Bone marrow (tissue), 2 donors: ENCODE measurements at places on chromosomes 4 and X.
A peak's percentile ranks its signal among the peaks of the same experiment; 100 is the strongest.

DNA sequence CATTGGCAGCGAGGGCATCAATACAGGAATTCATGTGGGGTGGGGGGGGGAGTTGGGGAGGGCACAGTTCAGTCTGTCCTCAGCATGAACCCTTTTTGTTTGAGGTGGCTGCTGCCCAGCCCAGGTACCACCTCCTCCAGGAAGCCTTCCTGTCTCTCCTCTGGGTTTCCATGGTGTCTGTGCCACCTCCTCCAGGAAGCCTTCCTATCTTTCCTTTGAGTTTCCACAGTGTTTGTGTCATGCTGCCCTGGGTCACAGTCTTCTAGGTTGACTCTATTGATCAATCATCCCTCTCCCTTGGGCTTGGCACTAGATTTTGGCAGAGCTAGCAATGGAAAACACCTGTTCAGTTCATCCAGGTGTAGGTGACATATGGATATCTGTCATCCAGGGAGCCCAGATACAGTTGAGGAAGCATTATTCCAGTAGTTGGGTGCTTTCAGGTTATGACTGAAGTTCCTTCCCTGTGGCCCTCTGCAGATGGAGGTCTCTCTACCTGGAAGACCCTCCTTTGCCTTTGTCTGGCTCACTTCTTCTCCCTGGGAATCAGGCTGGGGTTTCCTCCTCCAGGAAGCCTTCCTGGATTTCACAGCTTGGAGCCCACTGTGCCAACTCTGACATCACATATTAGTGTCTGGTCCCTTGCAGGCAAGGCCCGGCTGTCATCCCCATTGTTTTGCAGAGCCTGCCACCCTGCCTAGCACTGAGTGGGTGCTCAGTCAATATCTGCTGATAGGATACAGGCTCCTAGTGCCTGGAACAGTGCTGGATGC, 96.6 kb downstream of the SORCS2 start:
- DNase-seq = no peak

DNA sequence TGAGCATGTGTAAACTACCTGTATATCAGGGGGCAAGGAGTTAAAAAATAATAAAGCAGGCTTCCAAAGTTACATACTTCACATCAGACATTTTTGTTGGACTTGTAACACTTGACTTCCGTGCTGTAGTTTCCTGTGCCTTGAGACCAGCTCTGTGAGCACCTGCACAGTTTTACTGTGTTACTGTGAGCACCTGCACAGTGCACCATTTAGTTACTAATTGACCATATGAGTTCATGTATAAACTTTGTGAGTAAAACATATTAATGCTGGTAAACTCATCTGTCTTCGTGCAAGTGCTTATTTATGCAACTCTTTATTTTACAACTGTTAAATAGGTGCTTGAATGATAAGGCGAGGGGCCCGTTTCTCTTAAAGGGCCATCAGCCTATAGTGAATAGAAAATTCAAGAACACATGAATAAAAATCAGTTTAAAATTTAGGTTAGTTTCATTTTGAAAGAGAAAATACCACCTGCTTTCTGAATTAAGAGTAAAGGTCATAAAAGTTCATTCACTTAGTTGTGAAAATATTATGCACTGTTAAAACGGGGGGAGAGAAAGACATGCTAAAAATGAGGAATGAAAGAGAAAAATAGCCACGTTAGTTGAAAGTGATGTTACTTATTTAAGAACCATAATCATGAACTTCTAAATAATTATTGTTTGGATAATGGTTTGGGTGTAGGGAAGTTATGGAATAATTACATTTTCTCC, 42.4 kb downstream of the USP9X start:
- DNase-seq = no peak

- no peak for DNase-seq
These were observed 45.1 kb downstream of the CHM start for GRCh38 chrX:86002076-86002896.

DNA sequence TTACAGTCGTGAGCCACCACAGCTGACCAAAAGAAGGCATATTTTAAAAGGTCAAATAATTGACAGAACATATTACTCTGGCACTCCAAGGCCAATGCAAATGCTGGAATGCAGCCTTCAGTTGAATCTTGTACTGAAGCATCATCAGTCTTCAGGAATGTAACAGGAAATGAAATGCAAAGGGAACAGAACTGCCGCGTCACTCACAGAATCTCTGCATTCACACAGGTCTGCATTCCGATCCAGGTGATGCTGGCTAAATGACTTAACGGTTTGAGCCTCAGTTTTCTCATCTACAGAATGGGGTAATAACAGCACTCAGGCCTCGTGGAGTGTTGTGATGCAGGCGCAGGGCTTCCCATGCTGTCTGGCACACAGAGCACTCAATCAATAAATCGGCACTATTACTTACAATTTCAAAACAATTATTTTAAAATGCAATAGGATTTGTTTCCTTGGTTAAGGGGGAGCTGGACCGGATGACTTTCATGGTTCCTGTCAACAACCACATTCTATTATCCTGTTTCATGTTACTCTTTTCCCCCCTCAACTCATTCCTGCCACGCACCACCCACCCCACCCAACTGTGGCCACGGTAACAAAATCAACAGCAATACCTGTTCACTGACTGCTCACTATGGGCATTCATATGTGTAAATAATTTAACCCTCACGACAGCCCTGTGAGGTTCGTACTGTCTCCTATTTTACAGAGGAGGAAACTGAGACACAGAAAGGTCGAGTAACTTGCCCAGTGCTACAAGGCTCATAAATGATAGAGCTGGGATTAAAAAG, 32.4 kb downstream of the IGFBP7 start:
- DNase-seq = no peak

GRCh38 chrX:97446298-97446882, 562.7 kb downstream of the RPA4 start:
- no peak for DNase-seq

DNA sequence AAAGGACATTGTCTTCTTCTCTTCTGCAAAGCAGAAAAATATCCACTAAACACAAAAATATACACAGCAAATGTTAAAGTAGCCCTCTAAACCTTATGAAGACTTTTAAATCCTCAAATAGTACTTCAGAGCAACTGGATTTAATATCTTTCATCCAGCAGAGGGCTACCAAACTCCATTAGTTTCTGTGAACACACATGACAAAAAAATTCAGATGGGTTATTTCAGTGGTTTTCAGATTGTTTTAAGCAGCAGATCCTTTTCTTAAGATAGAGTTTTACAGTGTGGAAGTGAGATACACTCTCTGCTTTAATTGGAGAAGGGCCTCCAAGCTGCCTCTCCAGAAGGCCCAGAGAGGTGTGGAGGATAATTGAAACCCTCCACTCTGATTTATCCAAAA, 56.7 kb downstream of the ANK2 start:
- DNase-seq = no peak

GRCh38 chr4:112403101-112403945, 106.2 kb downstream of the ALPK1 start:
- no peak for DNase-seq

DNA sequence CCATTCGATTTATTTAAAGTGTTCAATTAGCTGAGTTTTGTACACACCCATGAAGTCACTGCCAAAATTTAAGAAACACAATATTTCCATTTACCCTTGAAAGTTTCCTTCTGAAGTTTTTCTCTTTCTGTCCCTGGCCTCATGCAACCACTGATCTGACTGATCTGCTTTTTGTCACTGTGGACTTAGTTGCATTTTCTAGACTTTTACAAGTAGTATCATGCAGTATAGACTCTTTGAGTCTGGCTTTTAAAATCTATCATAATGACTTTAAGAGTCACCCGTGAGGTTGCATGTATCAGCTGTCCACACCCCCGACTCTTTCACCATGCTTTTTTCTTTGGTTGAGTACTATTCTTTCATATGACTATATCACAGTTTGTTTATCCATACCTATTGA, 29.0 kb upstream of the PDLIM3 start:
- no peak for DNase-seq

DNA sequence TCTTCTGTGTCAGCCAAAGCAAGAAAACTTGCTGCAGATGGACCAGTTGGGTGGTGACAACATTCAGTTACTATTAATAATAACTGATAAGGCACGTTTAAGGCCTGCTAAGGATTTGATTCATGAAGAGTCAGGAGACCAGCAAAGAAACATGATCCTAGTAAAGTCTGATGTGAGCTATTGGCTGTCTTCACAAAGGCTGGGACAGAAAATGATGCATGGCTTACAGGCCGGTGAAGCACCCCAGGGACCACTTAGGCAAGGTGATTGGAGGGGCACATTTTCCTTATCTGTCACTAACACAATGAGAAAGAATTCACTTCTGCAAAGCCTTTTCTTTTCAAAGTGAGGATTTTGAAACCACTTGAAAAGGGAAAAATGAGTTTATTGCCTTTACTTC, 65.4 kb upstream of the TRPC3 start:
- no peak for DNase-seq

- DNase-seq = no peak
These were observed 29.2 kb upstream of the CTSO start for GRCh38 chr4:155982736-155983385.

DNA sequence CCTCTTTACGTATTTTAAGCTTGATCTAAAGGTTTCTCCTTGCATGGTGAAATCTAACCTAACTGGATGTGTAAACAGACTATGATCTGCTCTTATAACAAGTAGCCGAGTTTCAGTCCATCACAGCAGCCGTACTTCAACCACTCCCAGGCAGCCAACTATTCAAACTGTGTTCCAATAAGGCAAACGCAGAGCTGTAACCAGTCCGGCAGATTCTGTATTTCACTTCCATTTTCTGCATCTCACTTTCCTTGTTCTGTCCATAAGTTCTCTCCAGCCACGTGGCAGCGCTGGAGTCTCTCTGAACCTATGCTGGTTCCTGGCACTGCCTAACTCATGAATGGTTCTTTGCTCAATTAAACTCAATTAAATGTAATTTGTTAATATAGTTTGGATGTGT, 132.6 kb downstream of the FHDC1 start:
- DNase-seq = no peak

DNA sequence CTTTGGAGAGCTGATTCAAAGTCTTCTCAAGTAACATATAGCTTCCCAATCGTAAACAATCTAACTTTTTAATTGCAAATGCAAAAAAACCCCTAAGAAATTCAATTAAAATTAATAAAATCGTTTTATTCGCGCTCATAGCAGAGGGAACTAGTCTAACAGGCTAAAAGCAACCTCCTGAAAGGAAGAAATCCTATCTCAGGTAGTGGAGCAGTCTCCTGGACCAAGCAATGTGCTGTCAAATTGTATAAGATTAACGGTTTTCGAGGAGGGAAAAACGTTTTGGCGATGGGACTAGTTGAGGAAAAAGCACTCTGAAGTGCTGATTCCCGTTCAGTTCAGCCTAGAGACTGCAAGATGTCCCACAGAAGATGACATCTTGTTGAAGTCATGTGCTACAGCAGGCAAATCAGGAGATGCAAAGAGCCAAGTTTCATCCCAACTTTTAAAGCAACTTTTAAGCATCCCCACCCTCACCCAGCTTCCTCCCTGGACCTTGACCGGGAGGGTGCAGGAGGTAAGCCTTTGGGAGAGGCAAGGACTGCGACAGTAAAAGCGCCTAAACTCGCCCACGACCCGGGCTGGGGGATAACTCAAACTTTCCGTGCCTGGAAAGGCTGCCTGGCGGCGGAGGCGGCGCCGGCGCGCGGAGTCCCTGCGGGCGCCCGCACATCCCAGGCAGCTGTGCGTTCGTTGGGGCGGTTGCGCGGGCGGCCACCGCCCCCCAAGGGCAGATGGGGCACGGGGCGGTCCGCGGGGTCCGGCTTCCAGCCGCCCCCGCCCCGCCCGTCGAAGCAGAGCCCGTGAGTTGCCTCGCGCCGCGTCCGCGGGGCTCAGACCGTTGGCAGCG, 784 bp downstream of the MAP7D3 start:
- no peak for DNase-seq

- no peak for DNase-seq
These were observed 127.7 kb downstream of the PRKX start for GRCh38 chrX:3585719-3586118.

- peak; percentile 79 for DNase-seq
These were observed 31.5 kb downstream of the NOP14 start for GRCh38 chr4:2931512-2932301.

GRCh38 chr4:147288512-147288911, 192.4 kb upstream of the EDNRA start:
- DNase-seq = no peak

DNA sequence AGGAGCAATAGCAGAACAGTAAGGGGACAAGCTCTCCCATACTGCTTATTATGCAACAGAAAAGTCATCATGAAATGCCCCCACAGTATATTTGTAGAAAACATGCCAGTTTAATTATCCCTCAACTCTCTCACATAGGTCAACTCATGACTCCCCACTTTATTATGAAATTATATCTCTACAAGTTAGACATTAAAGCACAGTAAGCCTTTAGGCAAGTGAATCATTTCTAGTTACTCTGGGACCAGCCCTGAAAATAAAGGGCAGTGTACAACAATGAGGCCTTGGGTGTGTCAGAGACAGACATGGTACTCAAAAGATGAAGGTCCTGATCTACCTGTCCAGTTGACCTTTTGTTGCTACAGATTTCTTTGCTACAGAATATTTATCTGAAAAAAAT, 191.9 kb downstream of the FBXW7 start:
- no peak for DNase-seq

DNA sequence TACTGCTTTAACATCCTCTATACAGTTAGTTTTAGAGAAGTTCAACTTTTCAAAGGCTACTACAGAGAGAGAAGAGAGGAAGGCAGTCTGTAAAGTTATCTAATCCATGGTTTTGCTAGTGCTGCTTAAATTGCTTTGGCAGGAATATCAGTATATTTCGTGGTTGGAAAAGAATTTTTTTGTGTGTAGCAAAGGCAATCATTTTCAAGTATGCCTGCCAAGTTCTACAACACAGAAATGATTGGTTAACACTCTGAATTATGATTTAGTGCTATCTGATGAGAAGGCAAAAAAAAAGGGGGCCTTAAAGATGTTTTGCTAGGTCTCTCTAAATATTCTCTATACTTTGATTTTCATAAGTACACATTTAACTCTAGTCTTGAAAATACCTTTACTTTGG, 133.1 kb downstream of the JADE1 start:
- no peak for DNase-seq

- no peak for DNase-seq
These were observed 277.7 kb upstream of the CLNK start for GRCh38 chr4:10962246-10962645.

GRCh38 chr4:76764251-76764650, 133.7 kb downstream of the SOWAHB start:
- no peak for DNase-seq

GRCh38 chr4:8364141-8364540, 76.4 kb downstream of the ACOX3 start:
- DNase-seq = no peak

- no peak for DNase-seq
These were observed 115.6 kb upstream of the NKX1-1 start for GRCh38 chr4:1521821-1522361.

- DNase-seq = no peak
These were observed 14.3 kb upstream of the MTNR1A start for GRCh38 chr4:186569533-186570192.
